ENCODE measurements at places on chromosomes 3 and 15. TPM values are rescaled to one million over a fixed set of nuclear protein-coding genes. Genes with fewer than 3 reads are reported as not detected.

DNA sequence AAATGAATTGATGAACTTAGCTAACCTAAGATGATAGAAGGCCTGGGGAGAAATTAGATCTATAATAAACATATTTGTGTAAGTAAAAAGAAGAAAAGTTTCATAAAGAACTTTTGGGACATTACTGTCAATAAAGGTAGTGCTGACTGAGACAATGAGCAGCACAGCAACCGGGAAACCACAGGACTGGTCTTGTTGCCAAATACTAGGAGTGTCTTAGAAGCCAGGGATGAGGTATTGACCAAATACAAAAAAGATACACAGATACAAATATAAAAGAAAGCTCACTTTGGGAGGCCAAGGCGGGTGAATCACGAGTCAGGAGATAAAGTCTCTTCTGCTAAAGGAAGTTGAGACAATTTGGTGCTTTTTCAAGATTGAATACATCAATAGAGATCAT, 362.4 kb upstream of the ZNF385D start:
- no peak for DNase-seq

STRIT1 gene
- not detected for total RNA-seq

DNA sequence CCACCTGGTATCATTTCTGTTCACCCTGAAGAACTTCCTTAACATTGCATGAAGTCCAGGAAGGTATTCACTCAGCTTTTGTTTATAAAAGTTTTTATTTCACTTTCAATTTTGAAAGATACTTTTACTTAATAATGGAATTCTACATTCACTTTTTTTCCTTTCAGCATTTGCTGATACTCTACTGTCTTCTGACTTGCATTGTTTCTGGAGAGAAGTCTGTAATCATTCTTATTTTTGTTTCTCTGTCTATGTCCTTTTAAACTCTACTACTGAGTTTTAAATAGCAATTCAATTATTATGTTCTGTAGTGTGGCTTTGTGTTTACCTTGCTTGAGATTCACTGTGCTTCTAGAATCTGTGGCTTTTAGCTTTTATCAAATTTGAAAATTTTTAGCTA, 42.4 kb downstream of the MYL3 start:
- DNase-seq = no peak

- DNase-seq = no peak
Measured at GRCh38 chr3:30040126-30040525, 566.3 kb upstream of the TGFBR2 start.

- no peak for DNase-seq
Measured at GRCh38 chr15:64586259-64586870, 126.0 kb downstream of the ZNF609 start.

SNX22 gene
- 0.55 TPM for total RNA-seq

- no peak for DNase-seq
Measured at GRCh38 chr3:192024751-192025150, 563.8 kb downstream of the PYDC2 start.

DNA sequence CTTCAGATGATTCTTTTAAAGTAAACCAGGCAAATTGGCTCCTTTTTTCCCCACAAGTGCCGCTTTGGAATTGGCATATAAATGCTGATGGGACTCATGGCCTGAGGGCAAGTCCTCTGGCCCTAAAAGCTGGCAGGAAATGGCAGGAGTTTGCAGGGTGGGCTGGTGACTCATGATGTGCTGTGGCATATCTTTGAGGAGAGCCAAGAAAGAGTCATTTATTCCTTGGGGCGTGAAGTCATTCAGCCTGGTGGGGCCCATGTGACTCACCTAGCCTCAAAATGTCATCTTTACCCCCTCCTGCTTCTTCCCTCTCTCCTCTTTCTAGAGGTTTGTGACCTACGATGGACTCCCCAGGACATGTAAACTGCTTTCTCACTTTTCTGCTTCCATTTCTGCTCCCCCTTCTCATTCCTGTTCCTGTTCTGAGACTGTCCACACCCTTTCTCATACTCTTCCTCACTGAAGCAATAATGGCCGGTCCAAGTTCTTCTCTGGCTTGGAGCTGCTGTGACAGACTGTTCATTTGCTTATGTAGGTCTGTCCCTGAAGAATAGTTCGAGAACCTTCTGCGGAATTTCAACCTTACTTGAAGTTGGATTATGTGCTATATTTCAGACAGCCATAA, 326.1 kb downstream of the SATB1 start:
- no peak for DNase-seq

DNA sequence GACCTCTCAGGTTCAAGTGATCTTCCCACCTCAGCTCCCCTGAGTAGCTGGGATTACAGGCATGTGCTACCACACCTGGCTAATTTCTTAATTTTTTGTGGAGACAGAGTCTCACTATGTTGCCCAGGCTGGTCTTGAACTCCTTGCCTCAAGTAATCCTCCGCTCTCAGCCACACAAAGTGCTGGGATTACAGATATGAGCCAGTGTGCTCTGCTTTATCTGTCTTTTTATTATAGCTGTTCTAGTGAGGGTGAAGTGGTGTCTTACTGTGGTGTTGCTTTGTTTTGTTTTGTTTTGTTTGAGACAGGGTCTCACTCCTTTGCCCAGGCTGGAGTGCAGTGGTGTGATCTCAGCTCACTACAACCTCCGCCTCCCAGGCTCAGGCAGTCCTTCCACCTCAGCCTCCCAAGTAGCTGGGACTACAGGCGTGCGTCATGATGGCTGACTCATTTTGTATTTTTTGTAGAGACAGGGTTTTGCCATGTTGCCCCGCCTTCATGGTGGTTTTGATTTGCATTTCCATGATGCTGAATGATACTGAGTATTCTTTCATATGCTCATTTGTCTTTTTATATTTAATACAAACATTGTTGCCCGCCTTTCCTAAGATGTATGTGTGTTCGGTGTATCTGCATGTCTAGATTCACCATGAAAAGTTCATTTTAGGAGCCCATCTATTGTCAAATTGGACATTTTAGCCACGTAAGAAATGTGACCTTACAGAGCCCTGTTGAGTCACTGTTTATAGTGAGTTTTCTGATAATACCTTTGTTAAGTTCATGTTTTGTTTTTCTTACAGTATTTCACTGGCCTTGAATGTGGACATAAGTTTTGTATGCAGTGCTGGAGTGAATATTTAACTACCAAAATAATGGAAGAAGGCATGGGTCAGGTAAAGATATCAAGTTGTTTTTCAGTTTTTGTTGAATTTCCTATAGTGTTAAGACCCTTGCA, 80.6 kb downstream of the ARIH1 start:
- DNase-seq = no peak

DNA sequence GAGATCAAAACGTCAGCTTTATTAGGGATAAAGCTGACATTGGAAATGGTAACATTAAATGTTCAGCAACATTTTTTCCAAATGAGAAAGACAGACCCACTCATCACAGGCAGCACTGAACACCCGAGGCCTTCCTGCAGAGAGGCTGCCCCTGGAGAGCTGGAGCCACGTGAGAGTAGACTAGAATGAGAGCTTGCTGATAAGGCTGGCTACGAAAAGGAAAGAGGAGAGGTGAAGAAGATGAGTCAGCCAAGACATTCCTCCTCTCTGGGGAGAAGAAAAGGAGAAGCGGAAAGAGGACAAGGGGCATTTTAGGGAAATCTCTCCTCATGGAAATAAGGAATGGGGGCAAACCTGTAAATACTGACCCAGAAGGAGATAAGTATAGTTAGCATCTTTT, 7.3 kb downstream of the CYP19A1 start:
- no peak for DNase-seq

WDR93 gene
- not detected for total RNA-seq

- no peak for DNase-seq
Measured at GRCh38 chr3:153513236-153513635, 351.2 kb downstream of the RAP2B start.
